NCI-H1105 (cell line): ENCODE measurements at places on chromosomes 4 and X.

GRCh38 chr4:96691521-96691920, 851.6 kb downstream of the PDHA2 start:
- no peak for DNase-seq

- DNase-seq: no peak
Observed at GRCh38 chr4:71266090-71266794, 72.6 kb upstream of the SLC4A4 start.

- peak; percentile 35 for DNase-seq
Observed at GRCh38 chr4:10354746-10355145, 102.5 kb downstream of the ZNF518B start.

DNA sequence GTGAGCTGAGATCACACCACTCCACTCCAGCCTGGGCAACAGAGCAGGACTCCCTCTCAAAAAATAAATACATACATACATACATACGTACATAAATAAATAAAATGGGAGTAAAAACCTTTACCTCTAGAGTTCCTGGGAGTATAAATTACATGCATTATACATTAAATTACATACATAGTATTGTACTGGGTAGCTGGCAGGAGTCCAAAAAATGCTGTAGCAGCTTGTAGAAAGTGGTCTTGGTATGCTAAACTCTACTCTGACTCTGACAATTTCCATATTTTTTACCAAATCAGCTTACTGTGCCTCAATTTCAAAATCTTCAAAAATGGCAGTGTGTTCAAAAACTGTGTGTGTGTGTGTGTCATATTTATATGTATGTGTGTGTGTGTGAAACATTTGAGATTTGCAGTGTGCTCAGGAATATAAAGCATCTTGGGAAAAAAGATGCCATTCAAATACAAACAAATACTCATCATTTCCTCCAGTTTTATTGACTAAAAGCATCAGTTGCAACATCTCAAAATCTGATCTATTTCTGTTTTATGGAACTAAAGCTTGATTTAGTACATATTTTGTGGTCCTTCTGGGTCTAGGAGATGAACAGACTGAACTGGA, 171.7 kb downstream of the SHROOM3 start:
- peak; percentile 2 for DNase-seq

GRCh38 chr4:176102414-176103063, 36.9 kb downstream of the WDR17 start:
- no peak for DNase-seq

DNA sequence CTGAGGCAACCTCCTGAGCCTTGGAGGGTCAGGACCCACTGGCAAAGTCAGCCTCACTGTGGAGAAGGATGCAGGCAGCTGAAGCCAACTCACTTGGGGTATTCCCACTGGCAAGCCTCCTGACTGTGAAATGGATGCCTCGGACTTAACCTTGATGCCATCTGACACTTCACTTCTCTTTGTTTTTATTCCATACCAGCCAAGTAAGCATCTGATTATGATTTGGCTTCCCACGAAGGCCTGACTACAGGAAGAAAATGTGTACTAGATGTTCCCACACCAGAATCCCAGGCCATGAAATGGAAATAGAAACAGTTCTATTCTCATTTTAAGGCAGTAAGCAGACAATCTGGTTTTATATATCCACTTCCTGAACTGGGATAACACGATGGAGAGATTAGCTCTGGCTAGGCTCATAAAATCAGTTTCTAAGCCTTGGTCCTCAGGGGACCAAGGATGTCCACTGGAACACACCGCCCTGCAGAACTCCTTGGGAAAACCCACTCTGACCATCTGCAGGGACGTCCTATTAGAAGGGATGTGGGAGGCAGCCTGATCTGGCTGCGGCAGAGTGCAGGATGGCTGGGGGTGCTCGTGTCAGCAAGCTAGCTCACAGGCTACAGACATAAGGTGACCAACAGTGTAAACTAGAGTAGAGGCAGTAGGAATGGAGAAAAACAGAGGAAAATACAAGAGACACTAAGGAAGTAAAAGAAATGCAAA, 89.3 kb downstream of the TSPAN5 start:
- no peak for DNase-seq

- DNase-seq: peak; percentile 60
Observed at GRCh38 chrX:17046478-17047097, 100.1 kb downstream of the REPS2 start.

GRCh38 chr4:82718162-82718940, 80.2 kb downstream of the SCD5 start:
- no peak for DNase-seq

DNA sequence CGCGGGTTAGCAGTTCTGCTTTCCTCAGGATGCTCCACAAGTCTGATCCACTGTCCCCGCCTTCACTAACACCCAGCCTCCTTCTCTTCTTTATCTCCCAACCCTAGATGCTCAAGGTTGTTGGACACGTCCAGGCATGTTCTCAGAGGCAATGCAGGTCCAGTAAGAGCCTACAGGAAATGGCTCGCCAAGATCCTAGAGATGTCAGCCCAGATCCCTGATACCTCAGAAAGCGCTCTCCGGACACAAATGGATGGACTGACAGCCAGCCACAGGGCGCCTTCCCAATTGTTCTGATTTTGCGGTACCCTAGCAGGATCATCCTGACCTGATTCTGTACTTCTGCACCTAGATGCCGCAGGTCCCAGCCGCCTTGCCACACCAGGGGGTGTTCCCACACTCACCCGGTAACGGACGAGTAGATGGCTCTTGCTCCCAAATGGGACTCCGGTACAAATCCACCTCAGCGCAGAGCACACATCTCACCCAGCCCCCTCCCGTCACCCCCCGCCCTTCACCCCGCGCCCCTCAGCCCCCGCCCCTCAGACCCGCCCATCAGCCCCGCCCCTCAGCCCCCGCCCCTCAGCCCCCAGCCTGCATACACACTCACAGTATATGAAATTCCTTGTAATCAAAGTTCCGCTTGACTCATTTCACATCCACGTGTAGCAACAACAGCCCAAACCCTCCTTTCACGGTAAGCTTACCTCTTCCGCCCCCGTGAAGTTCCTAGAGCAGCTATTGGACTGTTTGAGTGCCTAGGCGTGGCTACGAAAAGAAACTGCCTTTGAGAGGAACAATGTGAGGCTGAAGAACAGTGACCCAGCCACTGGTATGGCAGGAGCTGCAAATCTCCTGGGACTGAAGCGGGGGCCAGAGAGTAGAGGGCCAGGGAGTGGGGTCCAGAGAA, at the start of gene EDA2R:
Gene EDA2R (minus strand): TSS at position 488 of the 910 bp plus-strand sequence. CDS start 23,058 bp downstream, outside the sequence.
- DNase-seq: no peak

DNA sequence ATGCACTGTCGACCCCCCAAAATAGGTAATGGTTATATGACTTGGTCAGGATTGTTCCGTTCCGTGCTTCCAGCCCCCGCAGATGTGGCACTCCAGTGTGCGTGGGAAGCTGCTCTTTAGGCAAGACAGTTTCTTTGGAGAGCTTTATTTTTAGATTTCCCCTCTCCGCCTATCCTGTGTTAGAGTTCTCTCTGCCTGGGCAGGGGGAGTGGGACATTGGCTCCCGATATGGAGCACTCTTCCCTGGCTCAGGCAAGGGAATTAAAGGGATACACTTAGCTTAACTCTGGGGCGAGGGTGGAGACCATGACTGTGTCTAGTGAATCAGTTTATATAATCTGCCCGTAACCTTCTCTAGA, 36.0 kb downstream of the DLG3 start:
- DNase-seq: no peak

- no peak for DNase-seq
Observed at GRCh38 chrX:7143941-7144525, 3.5 kb upstream of the STS start.

DNA sequence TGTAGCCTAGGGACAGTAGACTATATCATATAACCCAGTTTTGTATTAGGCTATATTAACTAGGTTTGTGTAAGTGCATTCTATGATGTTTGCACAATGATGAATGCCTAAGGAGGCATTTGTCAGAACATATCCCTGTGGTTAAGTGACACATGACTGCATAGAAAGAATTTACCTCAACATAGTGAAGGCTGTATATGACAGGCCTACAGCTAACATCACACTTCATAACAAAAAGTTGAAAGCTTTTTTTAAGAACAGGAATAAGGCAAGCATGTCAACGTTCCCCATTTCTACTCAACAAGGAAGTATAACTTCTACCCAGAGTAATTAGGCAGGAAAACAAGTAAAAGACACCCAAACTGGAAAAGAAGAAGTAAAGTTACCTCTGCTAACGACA, 165.9 kb upstream of the NDST4 start:
- no peak for DNase-seq

- no peak for DNase-seq
Observed at GRCh38 chrX:112577146-112577545, 102.6 kb downstream of the LHFPL1 start.

DNA sequence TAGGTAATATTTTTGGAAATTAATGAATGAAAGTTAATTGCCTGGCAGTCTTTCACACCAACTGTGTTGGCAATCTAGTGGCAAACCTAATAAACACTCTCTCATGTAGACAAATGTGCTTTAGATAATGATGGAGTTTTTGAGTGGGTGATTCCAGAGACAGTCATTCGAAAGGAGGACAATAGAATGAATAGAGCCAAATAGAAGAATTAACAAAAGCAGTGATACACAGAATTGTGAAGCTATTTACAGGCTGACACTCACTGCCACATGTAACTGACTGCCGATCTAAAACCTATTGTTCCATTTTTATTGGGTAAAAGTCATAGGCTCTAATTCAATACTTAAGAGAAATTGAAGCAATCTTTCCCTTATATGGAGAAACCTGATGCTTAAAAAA, 338.5 kb downstream of the PCDH7 start:
- no peak for DNase-seq

DNA sequence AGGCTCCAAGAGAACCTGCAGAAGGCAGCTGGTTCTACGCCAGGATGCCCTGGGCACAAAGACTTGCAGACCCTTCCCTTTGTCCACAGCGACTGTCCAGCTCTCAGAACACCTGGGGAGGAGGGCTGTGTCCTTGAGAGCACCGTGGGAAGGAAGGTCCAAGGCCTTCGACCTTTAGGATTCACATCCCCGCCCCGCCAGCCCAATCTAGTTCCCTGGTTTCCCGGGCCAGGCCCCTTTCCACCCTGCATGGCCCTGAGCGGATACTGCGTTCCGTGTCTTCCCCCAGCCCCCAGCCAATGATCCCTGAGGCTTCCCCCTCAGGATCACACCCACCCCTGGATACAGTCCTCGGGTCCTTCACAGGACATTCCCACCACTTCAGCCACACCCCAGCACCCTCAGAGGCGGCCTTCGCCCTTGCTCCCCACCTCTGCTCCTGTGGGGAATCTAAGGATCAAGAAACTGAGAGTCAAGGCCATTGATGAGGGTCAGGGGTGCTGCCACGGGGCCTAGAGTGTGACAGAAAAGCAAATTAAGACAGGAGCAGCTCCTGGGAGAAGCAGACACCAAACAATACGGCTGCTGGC, 9.1 kb downstream of the ABCD1 start:
- DNase-seq: no peak

DNA sequence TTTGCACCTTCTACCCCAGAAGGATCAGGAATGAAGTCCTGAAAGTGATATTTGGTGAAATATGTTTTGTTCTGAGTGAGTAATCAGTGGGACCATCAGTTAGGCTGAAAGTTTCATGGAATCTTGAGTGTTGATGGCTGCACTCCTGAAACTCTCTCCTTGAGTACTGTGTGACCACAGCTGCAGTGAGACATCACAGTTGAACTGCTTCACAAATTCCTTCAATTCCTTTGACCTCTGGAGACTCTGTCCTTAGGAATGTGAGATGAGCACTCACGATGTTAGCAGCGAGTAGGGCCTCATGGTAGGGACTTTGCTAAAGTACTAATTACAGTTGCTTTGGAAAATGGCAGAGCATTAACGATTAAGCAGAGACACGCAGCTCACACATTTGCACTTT, 142.9 kb upstream of the SLC4A4 start:
- DNase-seq: no peak

DNA sequence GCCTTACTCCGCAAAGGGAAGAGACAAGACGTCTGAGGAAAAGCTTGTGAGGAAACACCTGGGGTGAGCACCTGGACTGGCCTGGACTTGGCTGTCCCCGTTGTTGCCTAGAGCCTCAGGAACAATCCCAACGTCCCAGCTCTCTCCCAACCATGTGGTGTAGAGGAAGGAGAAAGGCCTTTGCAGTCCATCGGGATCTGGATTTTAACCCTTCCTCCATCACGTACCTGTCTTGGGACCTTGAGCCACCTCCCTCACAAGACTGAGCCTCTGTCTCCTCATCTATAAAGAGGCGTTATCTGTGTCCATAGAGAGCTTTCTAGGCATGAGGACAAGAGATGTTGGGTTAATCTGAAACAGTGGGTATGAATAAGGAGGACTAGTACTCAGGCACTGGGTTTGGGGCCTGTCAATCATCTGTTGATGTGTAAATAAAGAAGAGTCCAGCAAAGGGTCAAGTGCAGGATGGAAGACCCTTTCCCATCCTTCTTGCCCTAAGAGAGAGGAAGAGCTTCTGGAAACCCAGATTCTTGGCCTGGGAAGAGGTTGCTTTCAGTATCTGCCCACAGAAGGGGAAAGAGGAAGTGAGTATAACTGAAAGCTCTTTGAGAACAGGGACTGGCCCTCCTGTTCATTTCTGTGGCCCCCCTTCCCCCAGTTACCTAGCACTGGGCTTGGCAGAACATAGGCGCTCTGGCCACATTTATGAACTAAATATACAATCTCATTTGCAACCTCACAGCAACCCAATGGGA, 137.1 kb downstream of the PJA1 start:
- DNase-seq: no peak

- no peak for DNase-seq
Observed at GRCh38 chr4:152074573-152074972, 313.8 kb upstream of the GATB start.

GRCh38 chr4:82430193-82430963, at the start of the genes ENOPH1 and HNRNPDL:
TSS of gene ENOPH1 (plus strand) at chr4:82430590. CDS start at chr4:82430830, 240 bp downstream.
TSS of gene HNRNPDL (minus strand) at chr4:82430462. CDS start at chr4:82429690, 772 bp downstream.
- DNase-seq: peak; percentile 89

DNA sequence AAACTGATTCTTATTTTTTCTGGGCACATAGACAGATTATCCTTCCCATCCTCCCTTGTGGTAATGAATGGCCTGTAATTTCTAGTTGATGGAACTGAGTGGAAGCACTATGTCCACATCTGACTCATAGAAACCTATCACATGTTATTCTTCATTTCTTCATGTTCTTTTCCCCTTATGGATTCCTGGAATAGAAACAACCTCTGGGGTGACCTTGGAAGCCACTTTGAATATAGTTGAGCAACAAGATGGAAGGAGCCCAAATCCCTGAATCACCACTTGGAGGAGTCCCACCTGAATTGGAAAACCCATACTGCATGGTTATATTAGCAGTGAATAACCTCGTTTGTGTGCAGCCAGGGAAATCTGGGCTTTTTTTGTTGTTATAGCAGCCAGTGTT, 137.8 kb downstream of the MID1IP1 start:
- no peak for DNase-seq

DNA sequence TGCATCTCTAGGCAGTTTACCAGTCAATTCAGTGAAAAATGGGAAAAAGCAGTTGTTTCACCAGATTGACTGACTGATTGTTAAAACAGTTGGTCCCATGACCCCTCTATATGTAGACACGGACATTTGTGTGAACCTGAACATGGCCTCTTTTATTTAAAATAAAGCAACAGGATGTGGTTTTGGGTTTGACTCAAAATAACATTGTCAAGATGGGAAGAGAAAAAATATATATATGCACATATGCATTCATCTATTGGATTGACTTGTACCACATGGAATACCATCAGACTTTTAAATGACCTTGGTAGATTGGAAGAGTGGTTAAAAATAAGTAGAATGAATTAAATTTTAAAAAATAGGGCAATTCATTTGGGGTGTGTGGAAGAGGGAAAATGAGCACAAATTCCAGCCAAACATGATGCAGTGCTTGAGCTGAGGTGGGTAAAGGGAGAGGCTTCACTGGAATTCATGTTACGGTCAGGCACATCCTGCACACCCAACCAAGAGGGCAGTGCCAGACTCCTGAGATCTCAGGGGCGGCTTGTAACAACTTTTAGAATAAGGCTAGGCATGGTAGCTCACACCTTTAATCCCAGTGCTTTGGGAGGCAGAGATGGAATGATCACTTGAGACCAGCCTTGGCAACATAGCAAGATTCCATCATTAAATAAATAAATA, 560.7 kb upstream of the TENM3 start:
- no peak for DNase-seq
